KBM-7 (cell line): ENCODE measurements at places on chromosomes 7 and 10.

DNA sequence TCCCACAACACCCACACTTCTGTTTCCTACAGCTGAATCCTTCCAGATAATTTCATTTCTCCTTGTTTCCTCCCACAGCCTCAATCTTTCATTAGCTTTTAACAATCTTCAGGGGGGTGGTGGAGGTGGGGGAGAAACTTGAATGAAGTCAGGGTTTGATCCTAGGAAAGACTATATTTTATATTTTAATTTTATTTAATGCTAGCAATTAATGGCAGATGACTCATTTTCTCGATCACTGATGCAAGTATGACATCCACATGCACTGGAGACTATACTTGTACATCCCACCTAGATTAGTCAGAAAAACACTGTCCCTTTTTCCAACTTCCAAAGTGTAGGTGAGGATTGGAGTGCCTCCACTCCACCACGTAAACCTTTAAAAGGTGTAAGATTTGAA lies 1181.3 kb upstream of the AUTS2 start:
- no peak for DNase-seq

DNA sequence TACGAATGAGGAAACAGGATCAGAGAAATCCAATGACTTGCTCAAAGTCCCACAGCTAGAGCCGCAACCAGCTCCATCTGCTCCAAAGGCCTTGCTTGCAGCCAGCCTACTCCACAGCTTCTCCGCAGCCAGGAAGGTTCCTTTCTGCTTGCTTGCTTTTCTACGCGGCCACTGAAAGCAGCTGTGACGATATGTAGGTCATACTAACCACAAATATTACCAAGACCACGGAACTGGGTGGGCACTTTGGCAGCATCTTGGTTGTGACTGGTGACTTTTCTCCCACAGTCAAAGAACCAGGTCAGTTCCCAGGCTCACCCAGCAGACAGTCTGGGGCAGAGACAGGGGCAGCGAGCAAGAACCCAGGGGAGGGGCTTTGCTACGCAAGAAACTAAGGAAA lies 86.4 kb downstream of the FAM53B start:
- DNase-seq: no peak

GRCh38 chr10:32426186-32426585 lies 19.8 kb upstream of the CCDC7 start:
- DNase-seq: no peak

GRCh38 chr10:131186547-131187253 lies 124.8 kb downstream of the TCERG1L start:
- no peak for DNase-seq

GRCh38 chr10:76436981-76437380 lies 1005.6 kb downstream of the LRMDA start:
- no peak for DNase-seq

- no peak for DNase-seq
Measured at GRCh38 chr7:99219185-99219767, 11.4 kb upstream of the KPNA7 start.

GRCh38 chr7:155733582-155734444 lies 78.5 kb downstream of the SHH start:
- DNase-seq: peak; percentile 49

DNA sequence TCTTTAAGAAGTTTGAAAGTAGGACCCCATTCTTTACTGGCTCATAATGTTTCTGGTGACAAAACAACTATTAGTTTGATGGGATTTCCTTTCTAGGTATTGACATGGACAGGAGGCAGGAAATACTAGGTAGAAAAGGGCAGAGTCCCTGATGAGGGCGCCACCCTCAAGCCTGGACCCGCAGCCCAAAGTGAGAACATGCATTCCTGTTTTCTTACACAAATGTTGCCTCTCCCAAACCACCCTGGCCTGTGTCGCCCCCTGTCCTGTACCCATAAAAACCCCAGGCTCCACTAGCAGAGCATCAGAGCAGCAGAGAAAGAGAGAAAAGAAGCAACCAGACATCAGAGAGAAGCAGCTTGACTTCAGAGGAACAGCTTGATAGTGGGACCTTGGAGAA lies 1055.2 kb upstream of the POT1 start:
- DNase-seq: no peak

DNA sequence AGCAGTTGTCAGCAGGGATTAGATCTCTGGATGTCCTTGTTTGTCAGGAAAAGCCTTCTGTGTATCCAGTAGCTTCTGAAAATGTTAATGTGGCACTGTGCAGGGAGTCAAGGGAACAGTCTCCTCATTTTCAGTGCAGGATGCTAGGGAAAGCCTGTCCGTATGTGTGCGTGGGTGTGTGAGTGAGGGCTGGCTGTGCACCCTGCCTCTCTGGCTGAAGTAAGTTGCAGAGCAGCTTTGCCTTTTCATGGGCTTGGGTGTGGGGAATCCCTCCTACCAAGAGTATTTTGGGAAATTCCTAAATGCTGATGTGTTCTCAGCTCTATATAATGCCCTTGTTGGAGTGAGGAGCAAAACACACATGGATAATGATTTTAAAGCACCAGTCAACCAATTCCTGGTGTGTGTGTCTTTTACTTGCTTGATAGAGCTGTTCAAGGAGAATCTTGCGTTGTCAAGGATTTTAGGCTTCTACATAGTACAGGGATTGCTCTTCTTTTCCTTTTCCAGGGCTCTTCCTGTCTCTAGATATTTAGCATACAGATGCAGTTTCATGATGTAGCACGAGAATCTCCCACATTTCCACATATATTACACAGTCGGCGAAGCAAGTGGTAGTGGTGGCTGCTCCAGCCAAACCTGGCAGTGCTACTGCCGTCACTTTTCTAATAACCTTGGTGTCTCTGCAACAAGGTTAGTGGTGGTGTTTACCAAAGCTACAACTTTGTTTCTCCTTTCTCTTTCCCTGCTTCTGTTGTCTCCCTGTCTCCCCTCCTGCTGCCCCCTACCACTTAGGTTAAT lies 92.8 kb downstream of the MCU start:
- no peak for DNase-seq

GRCh38 chr10:44234483-44234875 lies 150.4 kb downstream of the CXCL12 start:
- no peak for DNase-seq

GRCh38 chr10:95655571-95656290 lies 780 bp downstream of the ALDH18A1 start:
- peak; percentile 41 for DNase-seq

DNA sequence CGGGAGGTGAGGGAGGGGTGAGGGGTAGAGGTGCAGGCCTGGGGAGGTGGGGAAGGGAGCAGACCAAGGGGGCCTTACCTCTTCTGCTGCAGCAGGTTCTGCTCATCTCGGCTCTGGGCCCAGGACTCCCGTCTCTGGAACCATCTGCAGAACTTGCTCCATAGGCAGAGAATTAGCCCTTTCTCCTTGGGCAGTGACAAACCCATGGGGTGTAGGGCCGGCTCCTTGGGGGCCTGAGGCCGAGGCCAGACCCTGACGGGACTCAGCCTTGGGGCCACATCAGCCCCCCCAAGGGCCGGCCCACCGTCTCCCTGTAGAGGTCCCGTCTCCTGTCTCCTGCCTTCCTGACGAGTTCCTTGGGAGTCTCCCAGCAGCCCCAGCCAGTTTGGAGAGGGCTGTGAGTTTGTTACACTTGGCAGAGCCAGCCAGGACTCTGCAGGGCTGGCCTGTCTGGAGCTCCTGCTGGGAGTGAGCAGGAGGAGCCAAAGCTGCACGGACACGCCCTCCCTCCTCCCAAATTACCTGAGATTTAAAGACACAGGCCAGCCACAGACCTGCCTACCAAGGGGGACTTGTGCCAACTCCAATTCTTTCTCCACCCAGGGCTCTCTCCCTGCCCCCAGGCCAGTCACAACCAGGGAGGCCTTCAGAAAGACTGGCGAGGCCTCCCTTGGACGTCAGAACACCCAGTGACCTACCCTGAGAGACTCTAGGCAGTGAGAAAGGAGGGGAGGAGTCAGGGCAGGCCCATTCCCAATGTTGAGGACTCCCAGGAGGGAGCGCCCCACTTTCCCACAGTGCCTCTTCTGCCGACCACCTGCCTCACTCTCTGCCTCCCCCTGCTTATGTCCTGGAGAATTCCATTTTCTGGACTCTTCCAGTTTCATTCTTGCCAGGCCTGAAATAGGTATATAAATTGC lies at the start of gene TRPV6:
TRPV6 (minus strand) TSS at position 435 of the 920 bp plus-strand sequence.
- no peak for DNase-seq

DNA sequence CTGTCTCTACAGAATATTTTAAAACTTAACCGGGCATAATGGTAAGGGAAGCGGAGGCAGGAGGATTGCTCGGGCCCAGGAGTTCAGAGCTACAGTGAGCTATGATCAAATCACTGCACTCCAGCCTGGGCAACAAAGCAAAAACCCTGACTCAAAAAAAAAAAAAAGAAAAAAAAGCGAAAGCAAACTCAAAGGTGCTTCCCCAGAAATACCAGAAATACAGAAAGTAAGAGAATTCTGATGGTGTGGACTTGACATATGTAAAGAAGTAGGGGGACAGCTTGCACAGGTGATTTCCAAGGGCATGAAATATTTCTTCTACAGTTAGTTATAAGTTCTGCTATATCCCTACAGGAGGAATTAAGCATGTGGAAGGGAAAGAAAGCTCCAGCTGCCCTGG lies 69.7 kb upstream of the APBB1IP start:
- DNase-seq: no peak

DNA sequence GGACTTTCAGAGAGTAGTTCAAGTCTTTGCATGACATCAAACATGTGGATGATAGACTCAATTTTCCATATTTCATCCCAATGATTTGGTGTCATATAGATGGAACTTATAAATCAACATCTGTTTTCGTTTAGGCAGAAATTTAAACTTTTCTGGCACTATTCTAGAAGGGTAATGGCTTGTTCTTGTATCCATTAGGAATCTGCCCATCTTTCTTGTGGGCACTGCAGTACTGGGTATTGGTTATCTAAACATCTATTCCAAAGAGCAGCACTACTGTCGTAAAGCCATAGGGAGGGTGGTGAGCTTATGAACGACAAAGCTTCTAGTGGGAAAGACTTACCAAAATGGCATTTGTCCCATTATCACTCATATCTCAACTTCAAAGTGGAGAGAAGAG lies 273.5 kb downstream of the TWIST1 start:
- DNase-seq: no peak

DNA sequence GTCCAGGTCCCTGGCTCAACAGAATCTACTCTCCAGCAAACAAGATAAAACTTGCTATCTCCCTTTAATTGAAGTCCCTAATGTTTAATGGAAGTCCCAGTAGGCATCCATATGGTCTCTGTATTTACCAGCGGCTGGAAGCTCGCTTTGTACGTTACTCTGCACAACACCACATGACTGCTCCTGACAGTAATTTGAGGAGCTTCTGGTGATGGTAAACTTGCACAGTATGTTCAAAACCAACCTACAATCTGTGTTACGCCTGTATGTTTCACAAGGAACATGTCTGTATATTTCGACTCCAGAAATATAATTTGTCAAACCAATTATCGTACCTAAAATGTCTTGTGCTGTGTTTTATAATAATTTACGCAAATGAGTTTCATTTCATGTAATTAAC lies 4.4 kb upstream of the TECPR1 start:
- DNase-seq: no peak

DNA sequence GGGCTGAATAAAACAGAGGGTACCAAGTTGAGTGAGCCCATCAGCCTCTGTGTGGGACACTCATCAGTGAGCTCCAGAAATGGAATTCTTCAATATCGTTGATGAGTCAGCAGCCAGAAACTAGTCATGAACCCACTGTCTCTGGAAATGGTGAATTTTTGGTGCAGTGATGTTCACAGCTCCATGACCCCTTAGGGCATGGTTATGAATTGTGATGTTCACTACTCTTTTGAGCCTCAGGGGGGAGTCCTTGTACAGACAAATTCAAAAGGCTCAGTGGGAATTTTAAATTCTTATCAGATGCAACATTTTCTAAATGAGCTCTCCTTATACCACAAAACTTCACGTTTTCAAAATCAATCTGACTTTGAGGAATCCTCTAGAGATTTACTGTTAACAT lies 335.7 kb downstream of the PHTF2 start:
- peak; percentile 33 for DNase-seq
